ENCODE measurements at places on chromosomes 4 and X.

DNA sequence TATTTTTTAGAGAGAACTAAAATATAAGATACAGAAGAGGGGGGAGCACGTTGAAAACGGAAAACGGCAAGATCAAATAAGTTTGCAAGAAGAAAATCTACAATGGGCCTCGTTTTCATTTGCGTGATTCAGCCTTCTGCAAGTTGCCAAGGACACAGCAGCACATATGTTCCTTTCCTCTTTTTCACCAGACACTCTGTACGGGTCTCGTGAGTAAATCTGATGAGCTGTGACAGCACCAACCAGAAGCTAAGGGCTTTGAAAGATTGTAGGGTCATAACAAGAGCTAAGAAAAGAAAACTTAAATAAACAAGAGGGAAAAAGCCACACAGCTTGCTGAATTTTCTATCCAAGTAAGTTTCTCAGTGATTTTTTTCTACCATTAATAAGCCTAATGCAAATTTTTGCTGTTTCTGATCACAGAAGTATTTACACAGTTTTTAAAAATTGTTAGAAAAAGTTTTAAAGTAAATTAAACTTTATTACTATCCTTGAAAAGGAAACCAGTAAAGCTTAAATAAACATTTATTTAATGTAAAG lies 63.4 kb downstream of the SCML2 start:
- DNase-seq: no peak

GRCh38 chr4:177246641-177247584 lies 62.8 kb upstream of the NEIL3 start:
- DNase-seq: no peak

DNA sequence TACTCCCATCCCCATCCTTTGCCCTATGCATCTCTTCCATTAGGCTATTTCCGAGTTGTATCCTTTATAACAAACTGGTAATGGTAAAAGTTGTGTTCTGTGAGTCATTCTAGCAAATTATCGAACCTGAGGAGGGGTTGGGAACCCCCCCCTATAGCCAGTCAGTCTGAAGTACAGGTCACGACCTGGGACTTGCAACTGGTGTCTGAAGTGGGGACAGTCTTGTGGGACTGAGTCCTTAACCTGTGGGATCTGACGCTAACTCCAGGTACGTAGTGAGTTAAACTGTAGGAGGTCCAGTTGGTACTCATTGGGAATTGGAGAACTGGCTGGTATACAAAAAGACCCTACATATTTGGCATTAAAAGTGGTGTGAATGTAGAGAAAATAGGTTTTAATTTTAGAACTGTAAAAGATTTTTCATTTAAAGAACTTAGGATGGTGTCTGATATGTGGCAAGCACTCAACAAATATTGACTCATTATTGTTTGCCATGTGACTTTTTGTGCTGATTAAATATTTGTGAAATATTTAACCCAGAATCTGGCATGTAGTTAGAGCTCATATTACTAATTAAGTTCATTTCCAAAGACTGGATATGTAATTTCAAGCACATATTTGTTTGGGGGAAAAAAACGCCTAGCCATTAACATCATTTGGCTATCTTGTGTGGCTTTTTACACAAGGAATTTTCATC lies 50.7 kb downstream of the CHST7 start:
- DNase-seq: no peak

DNA sequence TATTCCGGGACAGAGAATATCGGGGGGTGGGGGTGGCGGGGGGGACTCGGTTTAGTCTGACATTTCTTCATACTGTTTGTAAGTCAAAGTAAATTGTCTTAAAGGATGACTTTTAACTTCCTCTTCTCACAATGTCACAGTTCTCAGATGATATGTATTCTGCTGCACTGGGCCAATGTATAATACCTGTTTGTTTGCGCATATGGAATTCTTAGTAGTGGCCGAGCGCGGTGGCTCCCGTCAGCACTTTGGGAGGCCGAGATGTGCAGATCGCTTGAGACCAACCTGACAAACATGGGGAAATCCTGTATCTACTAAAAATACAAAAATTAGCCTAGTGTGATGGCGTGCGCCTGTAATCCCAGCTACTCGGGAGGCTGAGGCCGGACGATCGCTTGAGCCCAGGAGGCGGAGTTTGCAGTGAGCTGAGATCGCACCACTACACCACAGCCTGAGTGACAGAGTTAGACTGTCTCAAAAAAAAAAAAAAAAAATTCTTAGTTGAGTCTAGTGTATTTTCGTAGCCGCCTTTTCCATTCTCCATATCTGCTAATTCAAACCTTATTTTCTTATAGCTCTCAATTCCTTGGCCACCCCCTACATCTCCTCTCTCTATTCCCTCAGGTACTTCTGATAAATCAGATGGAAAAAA lies 851 bp downstream of the POLR2B start:
- no peak for DNase-seq

DNA sequence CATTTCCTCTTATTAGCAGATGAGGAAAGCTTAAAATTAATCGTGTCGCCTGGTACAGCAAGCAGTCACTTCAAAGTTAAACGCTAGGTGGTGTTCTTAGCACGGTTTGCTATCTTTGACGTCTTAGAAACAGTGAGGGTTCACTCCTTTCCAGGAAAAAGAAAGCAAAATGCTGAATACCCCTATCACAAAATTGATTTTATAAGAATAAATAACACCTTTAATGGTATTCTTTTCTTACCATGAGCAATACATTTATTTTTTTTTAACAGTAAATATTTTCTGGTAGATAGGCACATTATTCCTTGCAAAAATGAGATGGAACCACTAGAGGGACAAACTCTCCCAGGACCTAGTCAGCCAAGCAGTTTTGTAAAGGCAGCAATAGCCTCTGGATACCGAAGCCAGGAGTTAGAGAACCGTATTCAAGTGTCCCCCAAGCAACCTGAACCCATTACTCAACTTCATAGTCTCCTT lies 153.9 kb downstream of the KDR start:
- peak; percentile 71 for DNase-seq

- DNase-seq: no peak
Observed at GRCh38 chrX:96389281-96390047, 295.2 kb upstream of the DIAPH2 start.

- no peak for DNase-seq
Observed at GRCh38 chrX:9466736-9467135, 1.9 kb downstream of the TBL1X start.

- peak; percentile 28 for DNase-seq
Observed at GRCh38 chrX:103063191-103063845, 653 bp downstream of the BEX1 start.

GRCh38 chr4:173517781-173518424 lies 12.1 kb downstream of the HAND2 start:
- no peak for DNase-seq

DNA sequence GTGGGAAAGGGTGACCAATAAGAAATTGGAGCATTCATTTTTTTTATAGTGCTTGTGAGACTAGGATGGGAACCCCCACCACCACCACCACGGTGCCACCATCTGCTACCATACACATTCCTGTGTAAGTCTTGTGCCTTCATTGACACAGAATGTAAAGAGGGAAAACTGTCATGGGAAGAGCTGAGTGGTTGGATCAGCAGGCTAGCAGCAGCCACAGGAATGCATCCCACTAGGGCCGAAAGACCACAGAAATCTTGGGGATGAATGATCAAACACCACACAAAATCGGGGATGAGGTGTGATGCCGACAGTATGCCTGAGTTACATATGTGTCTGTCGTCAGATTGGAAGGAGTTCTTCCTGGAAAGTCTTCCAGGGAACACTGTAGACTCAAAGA lies 69.2 kb downstream of the SRPX start:
- DNase-seq: no peak

GRCh38 chr4:82053396-82053795 lies 320.4 kb downstream of the HNRNPD start:
- DNase-seq: no peak

GRCh38 chr4:110085131-110085530 lies 113.3 kb downstream of the ELOVL6 start:
- peak; percentile 13 for DNase-seq

GRCh38 chrX:53280331-53281320 lies 758 bp downstream of the IQSEC2 start:
- no peak for DNase-seq

DNA sequence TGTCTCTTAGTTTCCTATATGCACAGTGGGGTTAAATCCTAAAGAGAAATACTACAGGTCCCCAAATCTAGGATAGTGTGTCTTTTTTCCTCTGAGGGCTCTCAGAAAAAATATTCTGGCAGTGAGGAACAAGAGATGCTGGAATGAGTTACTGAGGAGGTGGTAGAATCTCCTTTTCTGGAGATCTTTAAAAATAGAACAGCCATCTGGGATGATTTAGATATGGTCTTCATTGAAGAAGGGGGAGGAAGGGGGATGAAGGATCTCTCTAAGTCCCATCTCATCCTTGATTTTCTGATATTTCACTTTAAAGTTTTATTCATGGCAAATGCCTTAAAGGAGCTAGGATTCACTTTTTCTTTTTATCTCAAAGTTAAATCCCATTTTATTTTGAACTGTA lies 235.0 kb downstream of the MAML3 start:
- no peak for DNase-seq

GRCh38 chr4:6705646-6706045 lies 4.0 kb downstream of the MRFAP1L1 start:
- DNase-seq: no peak

DNA sequence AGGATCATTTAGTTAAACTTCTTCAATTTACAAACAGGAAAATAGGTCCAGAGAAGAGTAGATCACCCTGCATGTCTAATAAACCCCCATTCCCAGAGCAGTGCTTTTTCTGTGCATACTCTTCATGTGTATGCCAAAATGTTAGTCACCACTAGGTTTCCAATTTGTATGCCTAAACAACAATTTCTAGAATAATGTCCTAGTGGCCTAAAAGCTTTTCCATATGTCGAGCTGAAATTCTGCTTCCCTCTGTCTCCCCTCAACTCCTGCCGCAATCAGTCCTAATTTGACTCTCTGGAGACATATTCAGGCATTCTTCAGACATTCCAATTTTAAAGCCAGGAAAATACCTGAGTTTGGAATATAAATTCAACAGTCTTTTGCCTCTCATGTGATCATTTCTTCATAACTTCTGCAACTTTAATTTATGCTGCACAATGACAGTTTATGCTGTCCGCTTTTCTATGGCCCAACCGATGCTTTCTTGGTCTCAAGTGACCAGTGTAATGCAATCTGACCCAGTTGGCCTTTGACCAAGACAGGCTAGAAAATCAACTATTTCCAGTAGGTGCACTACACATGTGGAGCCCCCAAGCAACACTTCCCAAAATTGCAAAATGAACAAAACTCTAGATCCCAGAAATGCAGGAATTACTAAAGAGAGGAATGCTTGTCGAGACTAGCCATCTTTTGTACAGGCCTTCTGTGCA lies 122.9 kb upstream of the FMR1 start:
- DNase-seq: no peak

DNA sequence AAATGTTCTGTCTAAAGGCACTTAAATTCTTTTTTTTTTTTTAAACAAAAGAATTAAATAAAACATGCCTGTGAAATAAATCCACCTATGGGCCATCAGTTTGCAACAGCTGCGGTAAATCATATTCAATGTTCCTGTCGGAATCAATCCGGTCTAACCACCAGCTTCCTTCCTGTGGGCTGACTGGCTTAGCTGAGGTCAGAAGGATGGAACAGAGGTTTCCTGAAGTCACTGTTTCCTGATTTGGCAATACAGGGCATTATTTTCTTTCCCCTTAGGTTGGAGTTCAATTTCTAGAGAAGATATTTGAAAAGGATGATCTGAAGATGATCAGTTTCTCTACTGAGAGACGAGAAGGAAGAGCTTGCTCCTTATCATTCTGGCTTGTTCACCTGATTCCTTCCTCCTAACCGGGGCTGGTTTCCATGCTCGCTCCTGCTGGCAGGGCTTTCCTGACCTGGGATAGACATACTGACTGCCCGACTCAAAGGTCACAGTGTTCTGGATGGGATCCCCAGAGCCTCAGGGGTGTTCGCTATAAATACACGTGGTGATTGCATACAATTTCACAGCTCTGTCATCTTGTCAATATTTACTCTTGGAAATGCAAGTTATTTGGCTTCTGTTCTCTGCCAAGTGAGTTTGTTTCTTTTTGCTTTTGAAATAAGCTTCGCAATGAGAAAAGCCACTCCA lies 21.7 kb downstream of the PDLIM3 start:
- peak; percentile 16 for DNase-seq

DNA sequence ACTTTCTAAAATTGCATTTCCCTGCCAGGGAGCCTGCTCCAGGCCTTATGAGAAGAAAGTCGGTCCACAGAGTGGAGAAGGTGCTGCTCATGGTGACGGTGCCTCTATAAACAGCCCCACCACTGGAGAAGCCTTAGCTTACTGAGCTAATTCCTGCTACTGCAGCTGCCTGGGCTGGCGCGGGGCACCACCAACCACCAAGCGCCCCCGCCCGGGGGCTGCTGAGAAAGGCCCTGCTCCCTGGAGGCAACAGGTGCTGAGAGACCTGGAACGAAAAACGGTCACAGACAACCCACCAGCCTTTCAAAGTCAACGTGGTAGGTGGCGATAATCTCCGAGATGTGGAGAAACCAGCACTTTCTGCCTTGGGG lies 2.9 kb downstream of the HCFC1 start:
- no peak for DNase-seq

DNA sequence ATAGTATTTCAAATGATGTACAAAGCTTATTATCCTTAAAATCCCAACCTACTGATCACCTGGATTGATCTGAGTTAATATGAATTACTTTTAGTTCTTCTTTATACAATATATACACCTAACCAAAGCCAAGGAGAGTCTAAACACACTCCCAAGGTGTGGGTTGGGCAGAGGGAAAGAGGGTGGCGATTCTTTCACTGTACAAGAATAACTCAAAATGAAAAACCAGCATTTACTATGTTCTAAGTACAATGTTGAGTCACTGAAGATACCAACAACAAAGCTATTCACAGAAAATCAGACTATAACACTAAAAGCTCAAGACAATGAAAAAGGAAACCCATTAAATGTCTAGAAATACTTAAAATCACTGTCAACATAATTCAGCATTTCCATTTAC lies 46.6 kb downstream of the ANKRD17 start:
- DNase-seq: no peak

- DNase-seq: no peak
Observed at GRCh38 chr4:186881521-186882220, 158.0 kb upstream of the FAT1 start.

- DNase-seq: no peak
Observed at GRCh38 chrX:68072041-68072440, 361.3 kb downstream of the OPHN1 start.

DNA sequence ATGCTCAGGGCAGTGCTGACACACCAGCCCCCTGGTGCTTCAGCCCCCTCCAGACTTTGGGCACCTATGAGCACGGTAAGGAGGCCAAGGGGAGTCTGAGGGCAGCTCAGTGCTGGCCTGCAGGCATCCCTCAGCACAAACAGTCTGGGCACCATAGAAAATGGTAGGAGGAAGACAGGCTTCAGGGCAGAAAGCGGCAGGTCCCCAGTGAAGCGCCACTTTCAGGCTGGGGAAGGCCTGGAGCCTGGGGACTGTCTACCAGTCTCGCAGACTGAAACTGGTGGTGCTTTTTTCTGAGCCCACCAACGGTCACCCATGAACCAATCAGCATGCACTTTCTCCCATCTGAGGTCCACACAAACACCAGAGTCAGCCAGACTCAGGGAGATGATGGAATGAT lies 1074.7 kb downstream of the PCDH18 start:
- DNase-seq: no peak
